CD8-positive, alpha-beta memory T cell (primary cell): ENCODE measurements at places on chromosomes 12 and 14.
A peak's percentile ranks its signal among the peaks of the same experiment; 100 is the strongest.

- no peak for DNase-seq
These were observed 137.5 kb downstream of the FSCB start for GRCh38 chr14:44369401-44370123.

GRCh38 chr12:96015672-96016071 is 19.5 kb upstream of the HAL start:
- DNase-seq, result no peak

DNA sequence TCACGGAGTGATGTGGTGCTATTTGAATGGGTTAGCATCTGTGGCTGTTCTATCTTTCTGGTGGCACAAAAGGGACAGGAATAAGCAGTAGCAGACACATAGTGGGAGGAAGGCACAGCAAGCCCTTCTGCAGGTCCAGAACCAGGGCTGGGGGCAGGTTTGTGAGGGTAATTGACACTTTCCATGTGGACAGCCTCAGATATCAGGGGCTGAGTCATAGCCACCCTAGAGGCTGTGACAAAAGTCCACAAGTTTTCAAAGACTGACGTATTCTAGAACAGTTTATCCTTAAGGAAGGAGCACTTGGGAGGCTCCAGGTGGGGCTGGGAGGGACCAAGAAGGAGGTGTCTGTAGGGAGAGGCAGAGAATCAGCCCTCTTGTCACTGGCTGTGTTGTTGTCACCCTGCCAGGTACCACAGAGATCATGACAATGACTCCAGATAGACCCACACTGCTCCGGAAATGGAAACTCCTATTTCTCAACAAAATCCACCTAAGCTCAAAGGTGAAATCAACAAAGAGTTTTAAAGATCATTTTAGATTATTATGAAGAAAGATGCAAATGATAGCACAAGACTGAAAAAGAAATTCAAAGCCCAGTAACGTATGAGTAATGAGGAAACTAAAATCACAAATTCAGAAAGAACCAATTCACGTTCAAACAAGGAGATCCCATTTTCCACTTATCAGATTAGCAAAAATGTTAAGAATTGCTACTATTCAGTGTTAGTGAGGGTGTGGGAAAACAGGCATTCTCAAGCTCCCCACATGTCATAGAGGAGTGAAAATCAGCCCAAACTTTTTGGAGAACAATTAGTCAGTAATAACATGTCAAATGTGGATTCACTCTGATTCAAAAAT is 48.3 kb downstream of the NFKBIA start:
- no peak for DNase-seq

GRCh38 chr12:5232826-5233500 is 189.3 kb downstream of the KCNA5 start:
- no peak for DNase-seq

GRCh38 chr12:12635651-12636050 is 24.0 kb downstream of the CREBL2 start:
- DNase-seq, result no peak

GRCh38 chr12:53743266-53744129 is 8.3 kb downstream of the CISTR start:
- peak; percentile 55 for DNase-seq

DNA sequence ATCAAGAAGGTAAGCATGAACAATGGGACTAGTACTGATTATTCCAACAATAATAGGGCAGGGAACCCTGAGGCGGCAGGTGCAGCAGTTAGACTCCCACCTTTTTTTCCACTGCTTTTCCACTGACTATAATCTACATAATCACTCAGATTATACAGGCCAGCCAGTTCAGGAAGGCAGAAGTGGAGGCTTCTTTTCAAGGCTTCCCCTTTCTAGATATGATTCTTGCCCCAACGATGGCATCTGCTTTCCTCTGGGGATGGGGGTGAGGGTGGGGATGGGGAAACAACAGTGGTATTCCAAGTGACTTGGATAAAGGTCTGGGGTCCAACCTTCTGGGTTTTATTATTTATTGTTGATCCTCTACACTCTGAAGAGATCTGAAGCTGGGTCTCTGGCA is 331 bp downstream of the NCKAP1L start:
- DNase-seq, result no peak

- no peak for DNase-seq
These were observed 25.5 kb upstream of the DTX1 start for GRCh38 chr12:113030875-113031525.

DNA sequence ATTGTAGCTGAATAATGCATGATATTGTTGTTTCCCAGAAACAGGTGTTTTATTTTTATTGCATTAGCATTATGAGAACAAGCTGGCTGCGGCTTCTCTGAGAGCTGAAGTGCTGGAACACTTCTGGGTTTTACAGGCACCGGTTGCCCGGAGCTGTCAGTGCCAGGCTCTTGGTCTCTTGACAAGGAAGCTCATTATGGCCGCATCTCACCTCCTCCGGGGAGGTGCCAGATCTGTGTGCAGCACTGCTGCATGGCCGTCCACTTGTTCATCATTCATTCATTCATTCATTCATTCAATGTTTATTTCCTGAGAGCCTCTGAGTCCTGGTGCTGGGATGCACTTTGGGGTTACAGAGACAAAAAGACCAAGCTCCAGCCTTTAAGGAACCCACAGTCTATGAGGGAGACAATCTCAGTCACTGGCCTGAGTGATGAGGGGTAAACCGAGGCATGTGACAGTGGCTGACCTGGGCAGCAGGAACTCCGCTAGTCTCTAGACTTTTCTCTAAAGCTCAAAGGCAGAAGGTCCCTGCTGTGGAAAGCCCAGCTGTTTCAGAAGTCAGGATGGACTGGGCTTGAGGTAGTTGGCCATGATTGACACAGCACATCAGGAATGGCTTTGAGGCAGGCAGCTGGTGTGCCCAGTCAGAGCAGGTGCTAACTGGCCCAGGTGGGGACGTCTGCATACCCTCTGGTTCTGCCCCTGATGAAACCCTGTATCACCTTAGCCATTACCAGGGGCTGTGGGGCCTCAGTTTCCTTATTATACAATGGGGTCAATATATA is 181.0 kb downstream of the ADGRD1 start:
- no peak for DNase-seq

- DNase-seq, result no peak
These were observed 17.8 kb upstream of the MLEC start for GRCh38 chr12:120668868-120669840.

- no peak for DNase-seq
These were observed 201.2 kb upstream of the PRICKLE1 start for GRCh38 chr12:42790761-42791151.

GRCh38 chr14:76432827-76433752 is 57.2 kb downstream of the ESRRB start:
- no peak for DNase-seq

DNA sequence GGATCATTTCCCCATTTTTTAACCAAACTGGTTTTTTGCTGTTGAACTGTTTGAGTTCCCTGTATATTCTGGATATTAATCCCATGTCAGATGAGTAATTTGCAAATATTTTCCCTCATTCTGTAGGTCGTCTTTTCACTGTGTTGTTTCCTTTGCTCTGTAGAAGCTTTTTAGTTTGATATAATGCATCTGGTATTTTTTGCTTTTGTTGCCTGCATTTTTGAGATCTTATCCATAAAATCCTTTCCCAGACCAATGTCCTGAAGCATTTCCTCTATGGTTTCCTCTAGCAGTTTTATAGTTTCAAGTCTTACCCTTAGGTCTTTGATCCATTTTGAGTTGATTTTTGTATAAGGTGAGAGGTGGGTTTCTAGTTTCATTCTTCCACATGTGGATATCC is 71.3 kb downstream of the LRP6 start:
- DNase-seq, result no peak

DNA sequence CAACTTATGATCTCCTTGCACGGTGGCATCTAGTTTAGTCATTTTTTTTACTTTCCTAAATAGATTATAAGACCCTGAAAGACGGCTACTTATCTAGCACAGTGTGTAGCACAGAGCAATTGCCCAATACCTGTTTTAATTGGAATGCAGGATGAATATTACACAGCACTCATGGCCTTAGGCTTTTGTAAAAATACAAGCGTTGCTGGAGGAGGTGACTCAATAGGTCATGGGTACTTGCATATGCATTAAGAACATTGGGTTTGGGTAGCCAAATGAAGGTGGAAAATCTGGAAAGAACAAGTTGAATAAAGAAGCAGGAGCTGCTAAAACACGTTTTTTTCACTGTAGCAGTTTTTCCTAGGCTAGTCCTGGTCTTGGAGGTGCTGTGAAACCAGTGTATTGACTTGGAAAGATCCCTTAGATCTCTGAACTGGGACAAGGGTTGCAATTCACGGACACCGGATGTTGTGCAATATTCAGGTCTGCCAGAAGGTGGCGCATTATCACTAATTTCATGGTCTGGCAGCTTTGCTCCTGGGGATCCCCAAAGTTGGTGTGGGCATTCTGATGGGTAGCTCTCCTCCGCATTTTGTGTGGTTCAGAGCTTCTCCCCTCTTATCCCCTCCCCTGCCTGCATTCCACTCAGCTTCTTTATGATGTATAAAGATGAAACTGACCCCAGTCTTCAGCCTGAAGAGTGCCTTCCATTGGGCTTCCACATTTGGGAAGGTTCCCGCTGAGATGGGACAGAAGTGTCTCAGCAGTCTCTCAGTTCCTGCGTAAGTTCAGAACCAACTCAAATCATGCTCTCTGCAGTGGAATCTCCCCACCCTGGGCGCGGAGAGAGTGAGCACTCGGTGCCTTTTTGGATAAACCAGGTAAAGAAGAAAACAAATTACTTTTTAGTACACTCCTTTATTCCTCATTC is 278.3 kb downstream of the NRXN3 start:
- DNase-seq, result no peak

DNA sequence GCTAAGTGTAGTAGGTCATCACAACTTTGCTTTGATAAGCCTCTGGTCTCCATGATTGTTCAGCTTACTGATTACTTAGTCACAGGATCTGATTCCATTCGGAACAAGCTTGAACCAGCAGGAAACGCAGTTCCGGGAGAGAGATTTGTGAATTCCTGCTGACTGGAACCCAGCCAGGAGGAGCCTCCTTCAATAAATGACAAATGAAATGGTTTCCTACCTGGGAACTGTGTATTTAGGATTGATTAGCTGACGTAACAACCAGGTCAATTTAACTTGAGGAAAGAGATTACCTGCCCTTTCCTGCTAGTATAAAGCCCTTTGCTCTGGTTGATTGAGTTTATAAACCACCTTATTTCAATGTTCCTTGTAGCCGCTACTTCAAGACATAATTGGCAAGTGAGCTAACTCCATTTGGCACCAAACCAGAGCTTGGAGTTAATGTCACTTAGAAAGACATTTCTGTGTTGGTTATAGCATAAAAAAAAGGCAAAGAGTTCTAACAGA is 35.1 kb upstream of the KCNH3 start:
- DNase-seq, result no peak

- DNase-seq, result no peak
These were observed 92.7 kb downstream of the PAH start for GRCh38 chr12:102824218-102824835.

- DNase-seq, result no peak
These were observed 497.7 kb upstream of the RPL10L start for GRCh38 chr14:47149326-47149725.

DNA sequence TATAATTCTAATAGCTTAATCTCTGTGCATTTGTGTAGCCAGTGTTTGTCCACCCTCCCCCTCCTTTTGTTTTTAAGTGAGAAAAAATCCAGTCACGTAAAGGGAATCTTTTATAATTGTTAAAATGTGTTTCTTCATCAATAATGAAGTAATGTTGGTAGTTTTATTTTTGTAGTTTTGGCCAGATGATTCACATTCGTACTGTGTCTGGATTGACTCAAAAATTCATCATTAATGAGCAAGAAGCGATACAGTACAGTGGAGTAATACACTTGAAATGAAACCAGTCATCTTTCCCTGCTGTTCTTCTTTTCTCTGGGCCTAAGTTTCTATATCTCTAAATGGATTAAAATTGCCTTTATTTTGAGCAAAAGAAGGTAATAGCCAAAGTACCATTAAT is 86.5 kb downstream of the SRGAP1 start:
- no peak for DNase-seq

GRCh38 chr14:23605931-23606585 is 27.5 kb upstream of the JPH4 start:
- no peak for DNase-seq

GRCh38 chr12:117155278-117156060 is 34.8 kb downstream of the FBXO21 start:
- peak; percentile 71 for DNase-seq

GRCh38 chr14:59060841-59061240 is 127.6 kb upstream of the DAAM1 start:
- DNase-seq, result no peak

- DNase-seq, result no peak
These were observed 132.2 kb upstream of the TMTC2 start for GRCh38 chr12:82554529-82554928.

GRCh38 chr12:52247622-52248540 is 14.8 kb downstream of the KRT7 start:
- no peak for DNase-seq

DNA sequence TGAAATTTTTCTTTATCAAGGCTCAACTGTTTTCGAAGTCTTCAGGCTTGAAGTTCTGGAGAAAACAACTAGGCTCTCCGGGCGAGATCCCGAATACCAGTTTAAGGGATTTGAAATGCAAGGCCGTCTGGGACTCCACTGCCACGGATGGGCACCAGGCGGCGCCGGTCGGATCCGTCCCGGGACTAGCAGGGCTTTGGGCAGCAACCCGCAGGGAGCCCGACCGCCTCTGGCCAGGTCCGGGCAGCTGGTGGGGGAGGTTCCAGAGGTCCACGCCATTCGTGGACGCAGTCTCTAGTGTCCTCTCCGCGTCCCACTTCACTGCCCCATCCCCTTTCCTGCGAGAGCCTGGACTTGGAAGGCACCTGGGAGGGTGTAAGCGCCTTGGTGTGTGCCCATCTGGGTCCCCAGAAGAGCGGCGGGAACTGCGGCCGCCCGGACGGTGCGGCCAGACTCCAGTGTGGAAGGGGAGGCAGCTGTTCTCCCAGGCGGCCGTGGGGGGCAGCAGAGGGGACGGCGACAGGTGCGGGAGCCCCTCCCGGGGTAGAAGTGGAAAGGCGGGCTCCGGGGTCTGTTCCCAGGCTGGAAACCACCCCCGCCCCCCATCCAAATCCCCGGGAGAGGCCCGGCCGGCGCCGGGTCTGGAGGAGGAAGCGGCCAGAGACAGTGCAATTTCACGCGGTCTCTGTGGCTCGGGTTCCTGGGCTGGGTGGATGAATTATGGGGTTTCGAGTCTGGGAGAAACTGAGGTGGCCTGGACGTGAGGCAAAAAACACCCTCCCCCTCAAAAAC is 838 bp upstream of the ERBB3 start:
- DNase-seq, result peak; percentile 48

- no peak for DNase-seq
These were observed 1.9 kb downstream of the MLXIP start for GRCh38 chr12:122080149-122081082.
